AML-193 (cell line): ENCODE measurements at places on chromosomes 6 and 20.
A peak's percentile ranks its signal among the peaks of the same experiment; 100 is the strongest.

- DNase-seq = peak; percentile 61
Observed at GRCh38 chr6:30615958-30616810, 859 bp downstream of the PPP1R10 start.

DNA sequence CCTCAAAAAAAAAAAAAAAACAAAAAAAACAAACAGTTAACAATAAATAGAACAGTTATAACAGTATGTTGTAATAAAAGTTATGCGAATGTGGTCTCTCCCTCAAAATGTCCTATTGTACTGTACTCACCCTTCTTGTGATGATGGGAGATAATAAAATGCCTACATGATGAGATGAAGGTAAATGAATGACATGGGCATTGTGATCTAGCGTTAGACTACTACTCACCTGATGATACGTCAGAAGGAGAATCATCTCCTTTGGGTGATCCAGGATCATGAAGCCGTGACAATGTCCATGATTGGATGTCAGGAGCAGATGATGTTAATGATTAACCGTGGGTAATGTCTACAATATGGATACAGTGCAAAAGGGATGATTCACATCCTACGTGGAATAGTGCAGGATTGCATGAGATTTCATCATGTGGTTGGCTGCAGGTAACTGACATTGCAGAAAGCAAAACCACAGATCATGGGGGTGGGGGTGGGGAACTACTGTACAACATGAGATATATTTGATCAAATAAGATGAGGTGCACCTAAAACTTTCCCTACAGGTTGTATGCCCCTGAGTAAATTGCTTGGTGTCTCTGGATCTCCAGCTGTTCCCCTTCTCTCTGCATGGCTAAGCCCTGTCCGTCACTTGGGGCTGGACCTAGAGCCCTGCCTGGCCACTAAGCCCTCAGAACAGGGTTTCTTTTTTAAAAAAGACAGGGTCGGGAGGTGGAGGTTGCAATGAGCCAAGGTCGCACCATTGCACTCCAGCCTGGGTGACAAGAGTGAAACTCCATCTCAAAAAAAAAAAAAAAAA lies 6.2 kb upstream of the RBCK1 start:
- DNase-seq = no peak

GRCh38 chr20:4325548-4326187 lies 310.3 kb upstream of the RNF24 start:
- DNase-seq = no peak

- DNase-seq = no peak
Observed at GRCh38 chr6:50087231-50087954, 37.7 kb upstream of the DEFB112 start.

- DNase-seq = peak; percentile 35
Observed at GRCh38 chr6:158715330-158716311, 65.8 kb downstream of the SYTL3 start.

- peak; percentile 99 for DNase-seq
Observed at GRCh38 chr6:31737991-31738979, 1.5 kb upstream of the MSH5 start.

- DNase-seq = no peak
Observed at GRCh38 chr6:48098923-48099322, 12.1 kb downstream of the PTCHD4 start.

DNA sequence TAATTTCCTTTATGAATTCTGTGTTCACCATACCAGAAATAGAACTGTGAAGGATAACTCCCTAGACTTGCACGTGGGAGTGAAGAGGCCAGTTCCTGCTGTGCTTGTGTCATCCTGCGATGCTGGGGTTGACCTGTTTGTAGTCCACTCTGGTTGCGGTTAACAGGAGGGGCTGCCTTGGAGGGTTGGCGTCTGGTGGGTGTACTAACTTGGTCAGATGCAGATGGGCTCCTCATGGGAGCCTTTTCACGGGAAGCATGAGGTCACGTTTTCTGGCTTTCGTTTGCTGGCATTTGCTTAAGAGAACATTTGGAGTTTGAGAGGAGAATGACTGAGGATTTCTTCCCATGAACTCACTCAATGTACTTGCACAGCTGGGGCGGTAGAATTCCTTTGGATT lies 41.2 kb downstream of the IGF2R start:
- DNase-seq = no peak

- DNase-seq = no peak
Observed at GRCh38 chr6:115443825-115444478, 616.7 kb downstream of the FRK start.

- no peak for DNase-seq
Observed at GRCh38 chr6:108114841-108115597, 40.5 kb upstream of the OSTM1 start.

GRCh38 chr6:18962361-18962905 lies 575.3 kb downstream of the RNF144B start:
- no peak for DNase-seq

DNA sequence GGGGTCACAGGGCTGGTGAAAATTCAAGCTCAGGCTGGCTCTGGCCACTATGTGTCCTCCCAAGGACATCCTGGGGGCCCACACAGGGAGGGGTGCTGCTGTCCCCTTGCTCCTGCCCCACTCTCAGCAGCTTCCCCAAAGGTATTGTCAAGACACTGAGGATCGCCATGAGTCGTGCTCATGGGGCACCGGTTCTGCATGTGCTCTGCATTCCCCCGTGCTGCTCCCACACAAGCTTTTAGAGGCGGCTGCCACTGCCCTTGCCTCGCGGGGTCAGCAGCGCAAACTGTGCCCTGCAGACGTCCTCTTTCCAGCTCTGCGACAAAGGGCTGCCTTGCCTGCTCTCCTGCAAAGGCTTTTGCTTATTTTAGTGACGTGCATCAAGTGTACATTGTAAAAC lies 179.8 kb downstream of the ERMARD start:
- no peak for DNase-seq

DNA sequence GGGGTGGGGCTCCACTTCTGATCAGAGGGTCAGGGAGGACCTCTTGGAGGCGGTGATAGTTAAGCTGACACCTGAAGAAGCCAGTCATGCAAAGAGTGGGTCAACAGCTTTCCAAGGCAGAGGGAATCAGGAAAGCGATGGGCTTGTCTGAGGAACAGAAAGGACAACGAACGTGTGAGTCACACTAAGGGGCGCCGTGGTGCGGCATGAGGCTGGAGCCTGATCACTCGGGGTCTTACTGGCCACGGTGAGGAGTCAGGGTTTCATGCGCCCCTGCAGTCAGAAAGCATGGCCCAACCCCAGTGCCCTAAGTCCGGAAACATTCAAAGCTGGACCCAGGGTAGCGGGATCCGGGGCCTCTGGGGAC lies 50.6 kb upstream of the SLC32A1 start:
- no peak for DNase-seq

DNA sequence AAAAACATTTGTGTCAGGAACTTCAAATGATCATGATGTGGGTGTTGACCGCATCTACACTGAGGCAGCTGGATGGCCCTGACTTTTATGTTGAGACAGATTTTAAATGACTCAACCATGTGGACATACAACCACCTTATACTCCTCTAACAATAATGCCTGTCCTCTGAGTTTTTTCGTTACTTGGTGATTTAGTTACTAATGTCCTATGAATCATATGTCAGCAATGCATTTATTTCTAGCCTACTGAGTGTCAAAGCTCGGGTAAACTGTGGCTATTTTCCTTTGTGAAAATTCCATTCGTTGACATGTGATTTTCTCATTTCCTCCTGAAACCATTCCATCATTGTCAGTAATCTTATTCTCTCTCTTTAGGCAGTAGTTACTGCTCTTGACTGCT lies 38.9 kb upstream of the NKX2-4 start:
- DNase-seq = no peak

DNA sequence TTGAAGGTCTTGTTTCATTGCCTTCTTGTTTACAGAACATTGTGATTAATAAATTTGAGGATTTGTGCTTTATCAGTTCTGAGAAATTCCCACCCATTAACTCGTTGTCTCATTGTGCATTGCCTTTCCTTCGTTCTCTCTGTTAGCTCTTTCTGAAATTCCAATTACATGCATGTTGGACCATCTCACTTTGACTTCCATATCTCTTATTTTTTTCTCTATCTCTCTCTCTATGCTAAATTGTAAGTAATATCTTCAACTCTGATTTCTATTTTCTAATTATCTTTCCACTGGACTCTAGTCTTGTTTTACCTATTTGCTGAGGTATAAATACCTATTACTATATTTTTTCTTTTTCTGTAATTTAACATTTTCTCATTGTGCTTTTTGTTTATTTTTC lies 92.3 kb downstream of the SHLD1 start:
- DNase-seq = no peak

DNA sequence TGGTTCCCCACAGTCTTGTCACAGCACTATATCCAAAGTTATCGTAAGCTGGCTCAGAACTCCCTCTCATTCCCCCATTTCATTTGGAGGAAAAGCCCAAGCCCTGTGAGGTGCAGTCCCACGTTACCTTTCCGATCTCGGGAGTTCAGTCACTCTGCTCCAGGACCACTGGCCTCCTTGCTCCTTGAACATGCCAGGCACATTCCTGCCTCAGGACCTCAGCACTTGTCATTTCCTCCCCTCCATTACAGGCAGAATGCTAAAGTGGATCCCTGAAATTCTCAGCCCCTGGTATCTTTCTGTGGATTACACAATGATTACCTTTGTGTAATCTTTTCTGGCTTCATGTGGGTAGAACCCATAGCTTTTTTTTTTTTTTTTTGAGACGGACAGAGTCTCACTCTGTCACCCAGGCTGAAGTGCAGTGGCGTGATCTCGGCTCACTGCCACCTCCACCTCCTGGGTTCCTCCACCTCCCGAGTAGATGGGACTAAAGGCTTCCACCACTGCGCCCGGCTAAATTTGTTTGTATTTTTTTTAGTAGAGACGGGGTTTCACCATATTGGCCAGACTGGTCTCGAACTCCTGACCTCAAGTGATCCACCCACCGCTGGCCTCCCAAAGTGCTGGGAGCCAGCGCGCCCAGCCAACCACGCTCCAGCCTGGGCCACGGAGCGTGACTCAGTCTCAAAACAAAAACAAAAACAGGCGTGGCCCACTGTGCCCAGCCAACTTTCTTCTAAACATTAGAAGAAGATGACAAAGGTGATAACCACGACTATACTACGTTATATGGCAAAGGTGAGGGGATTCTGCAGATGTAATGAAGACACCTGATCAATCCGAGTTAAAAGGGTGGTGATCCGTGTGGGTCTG lies 4.0 kb upstream of the OXT start:
- DNase-seq = no peak

GRCh38 chr6:14393910-14394309 lies 276.3 kb downstream of the CD83 start:
- DNase-seq = no peak

- DNase-seq = no peak
Observed at GRCh38 chr6:169370666-169371343, 117.2 kb upstream of the THBS2 start.

DNA sequence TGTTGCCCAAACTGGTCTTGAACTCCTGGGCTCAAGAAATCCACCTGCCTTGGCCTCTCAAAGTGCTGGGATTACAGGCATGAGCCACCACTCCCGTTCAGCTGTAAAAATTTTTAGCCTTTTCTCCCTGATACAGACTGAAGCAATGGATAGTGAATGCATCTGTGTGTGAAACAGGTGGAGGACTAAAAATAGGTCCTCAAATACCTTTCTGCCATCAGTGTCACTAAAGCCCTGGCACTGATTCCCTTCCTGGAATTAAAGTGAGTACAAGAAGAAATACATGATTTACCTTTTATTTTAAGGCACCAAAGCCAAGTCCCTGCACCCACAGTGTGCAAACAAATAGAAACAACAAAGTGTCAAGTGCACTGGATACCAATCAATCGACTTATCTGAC lies 25.1 kb downstream of the TULP4 start:
- no peak for DNase-seq

GRCh38 chr6:146767632-146768031 lies 168.9 kb downstream of the ADGB start:
- DNase-seq = peak; percentile 71

DNA sequence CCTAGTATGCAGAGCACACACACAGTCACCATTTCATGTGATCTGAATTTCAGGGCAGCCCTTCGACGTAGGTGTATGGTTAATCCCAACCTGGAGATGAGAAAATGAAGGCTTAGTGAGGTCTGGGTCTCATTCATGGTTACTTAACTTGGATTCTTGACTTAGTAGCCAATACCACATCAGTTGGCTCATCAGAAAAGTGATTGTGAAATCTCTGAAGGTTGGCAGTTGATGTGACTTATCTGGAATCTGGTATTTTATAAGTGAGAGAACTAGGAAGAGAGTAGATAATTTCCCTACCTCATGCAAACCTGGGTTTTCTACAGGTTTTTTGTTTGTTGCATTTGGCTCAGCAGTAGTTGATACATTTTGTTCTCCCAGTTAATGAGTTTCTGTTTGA lies 123.7 kb downstream of the CCDC170 start:
- DNase-seq = no peak

GRCh38 chr6:129236001-129236517 lies 353.1 kb downstream of the LAMA2 start:
- no peak for DNase-seq

- DNase-seq = no peak
Observed at GRCh38 chr6:31708224-31708623, 1.6 kb downstream of the LY6G6F start.

DNA sequence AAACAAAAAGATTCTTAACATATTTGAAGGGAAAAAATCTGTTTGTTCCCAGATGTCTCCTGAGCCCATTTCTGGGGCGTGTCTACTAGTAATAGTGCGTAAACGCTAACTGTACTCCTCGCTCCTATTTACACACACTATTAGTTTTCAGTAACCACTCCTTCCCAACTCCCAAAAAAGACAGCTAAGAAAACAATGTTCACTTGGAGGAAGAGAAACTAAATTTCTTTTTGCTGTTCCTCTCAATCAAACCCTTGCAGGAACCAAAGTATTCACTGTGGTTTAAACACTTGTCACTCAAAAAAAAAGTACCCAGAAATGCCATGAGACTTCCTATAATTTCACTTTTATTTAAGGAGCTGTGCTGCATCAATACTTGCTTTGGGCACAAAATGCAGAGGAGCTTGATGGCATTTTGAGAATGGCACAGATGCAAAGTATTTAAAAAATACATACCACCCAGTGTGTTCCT lies 118.2 kb downstream of the BACH2 start:
- DNase-seq = no peak

GRCh38 chr20:21273755-21274386 lies 29.3 kb upstream of the XRN2 start:
- DNase-seq = no peak

DNA sequence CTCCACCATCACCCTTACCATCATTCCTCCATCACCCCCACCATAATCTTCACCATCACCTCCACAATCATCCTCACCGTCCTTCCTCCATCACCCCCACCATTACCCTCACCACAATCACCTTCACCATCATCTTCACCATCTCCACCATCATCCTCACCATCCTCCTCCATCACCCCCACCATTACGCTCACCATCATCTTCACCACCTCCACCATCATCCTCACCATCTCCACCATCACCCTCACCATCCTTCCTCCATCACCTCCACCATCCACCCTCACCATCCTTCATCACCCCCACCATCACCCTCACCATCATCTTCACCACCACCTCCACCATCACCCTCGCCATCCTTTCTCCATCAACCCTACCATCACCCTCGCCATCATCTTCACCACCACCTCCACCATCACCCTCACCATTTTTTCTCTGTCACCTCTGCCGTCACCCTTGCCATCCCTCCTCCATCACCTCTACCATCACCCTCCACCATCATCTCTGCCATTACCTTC lies 33.1 kb upstream of the MPC1 start:
- no peak for DNase-seq
